ENCODE measurements at places on chromosomes 7 and 10. TPM values are rescaled to one million over a fixed set of nuclear protein-coding genes. Genes with fewer than 3 reads are reported as not detected.

- no peak for DNase-seq
These were observed 55.8 kb downstream of the CTBP2 start for GRCh38 chr10:125104559-125104958.

Gene GATA3
- 0.31 TPM for total RNA-seq

Gene CPA2
- 0.29 TPM for total RNA-seq

DNA sequence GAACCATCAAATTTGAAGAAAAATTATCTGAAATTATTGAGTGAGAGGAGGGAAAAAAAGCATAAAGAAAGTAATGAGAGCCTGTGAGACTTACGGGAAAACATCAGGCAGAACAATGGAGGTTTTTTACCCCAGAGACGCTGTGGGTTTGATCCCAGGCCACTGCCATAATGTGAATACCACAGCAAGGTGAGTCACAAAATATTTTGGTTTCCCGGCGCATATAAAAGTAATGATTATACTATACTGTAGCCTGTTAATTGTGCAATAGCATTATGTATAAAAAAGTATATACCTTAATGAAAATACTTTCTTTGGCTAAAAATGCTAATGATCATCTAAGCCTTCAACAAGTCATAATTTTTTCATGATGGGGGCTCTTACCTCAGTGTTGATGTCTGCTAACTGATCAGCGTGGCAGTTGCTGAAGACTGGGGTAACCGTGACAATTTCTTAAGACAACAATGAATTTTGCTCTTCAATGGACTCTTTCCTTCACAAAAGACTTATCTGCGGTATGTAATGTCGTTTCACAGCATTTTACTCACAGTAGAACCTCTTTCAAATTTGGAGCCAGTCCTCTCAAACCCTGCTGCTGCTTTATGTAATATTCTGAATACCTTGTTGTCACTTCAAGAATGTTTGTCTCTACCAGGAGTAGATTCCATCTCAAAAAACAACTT, 97.0 kb upstream of the FAM20C start:
- DNase-seq: no peak

Gene COL26A1
- 42.6 TPM for total RNA-seq

DNA sequence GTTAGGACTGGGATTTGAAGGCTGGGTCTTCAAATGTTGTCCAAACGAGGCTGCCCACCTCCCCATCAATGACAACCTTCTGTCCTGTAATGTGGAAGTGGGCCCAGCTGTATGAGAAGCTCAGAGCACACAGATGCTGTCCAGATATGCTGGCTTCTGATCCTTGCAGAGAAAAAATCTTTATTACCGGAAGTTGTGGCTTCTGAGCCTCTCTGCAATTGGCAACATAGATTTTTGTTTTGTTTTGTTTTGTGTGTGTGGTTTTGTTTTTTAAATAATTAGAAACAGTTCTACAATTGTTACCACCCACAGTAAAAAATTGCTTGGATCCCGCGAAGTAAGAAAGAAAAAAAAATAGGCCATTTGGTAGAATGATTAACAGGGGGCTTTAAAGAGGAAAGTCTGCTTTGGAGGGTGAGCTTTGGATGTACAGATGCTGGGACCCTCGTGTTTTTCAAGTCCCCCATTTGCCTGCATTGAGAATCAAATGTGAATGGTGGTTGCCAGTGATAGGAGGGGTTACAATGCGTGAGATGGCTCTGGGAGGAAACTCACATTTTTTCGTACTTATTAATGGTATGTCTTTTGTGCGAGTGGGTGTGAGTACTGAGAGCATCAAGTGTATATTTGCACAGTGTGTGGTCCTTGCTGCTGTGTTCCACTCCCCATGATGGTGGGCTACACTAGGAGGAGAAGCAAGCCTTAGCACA, 153.2 kb downstream of the TCF7L2 start:
- DNase-seq: no peak

- no peak for DNase-seq
These were observed 194.0 kb downstream of the TAX1BP1 start for GRCh38 chr7:27933671-27934565.

DNA sequence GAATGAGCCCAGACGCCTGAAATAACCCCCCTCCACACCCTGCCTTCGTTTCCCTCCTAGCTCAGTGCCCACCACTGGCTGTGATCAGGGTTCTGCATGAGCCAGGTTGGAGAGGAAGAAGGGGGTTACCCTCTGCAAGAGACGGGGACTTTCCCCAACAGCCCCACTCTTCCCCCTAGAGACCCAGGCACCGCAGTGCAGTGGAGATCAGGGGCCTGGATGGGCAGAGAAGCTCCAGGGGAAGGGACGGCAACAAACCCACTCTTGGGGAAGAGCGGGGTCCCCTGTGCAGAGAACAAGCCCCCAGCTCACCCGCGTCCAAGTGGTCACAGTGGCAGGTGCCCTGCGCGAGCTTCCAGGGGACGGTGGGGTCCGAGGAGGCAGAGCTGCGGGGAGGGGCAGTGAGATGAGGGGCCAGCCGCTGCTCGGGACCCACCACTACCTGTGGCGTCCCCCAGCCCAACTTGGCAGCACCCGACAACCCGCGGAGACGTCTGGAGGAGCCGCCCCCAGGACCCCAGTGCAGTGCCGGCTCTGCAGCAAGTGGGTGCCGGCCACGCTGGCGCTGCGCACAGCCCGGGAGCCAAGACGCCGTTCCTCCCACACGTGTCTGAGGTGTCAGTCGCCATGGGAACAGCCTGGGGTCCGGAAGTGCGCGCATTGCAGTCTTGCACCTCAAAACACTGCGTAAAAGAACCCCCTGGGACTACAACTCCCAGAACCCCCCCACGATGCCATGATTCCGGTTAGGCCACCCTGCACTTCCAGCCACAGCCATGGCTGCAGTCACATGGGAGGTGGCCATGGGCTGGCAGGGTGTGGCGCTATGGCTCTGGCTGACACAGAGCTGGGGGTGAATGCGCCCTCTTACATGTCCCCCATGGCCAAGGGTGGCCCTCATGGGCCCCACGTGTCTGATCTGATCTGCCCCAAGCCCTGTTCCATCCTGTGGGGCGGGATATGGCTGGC, 45.8 kb upstream of the WIPI2 start:
- DNase-seq: no peak

DNA sequence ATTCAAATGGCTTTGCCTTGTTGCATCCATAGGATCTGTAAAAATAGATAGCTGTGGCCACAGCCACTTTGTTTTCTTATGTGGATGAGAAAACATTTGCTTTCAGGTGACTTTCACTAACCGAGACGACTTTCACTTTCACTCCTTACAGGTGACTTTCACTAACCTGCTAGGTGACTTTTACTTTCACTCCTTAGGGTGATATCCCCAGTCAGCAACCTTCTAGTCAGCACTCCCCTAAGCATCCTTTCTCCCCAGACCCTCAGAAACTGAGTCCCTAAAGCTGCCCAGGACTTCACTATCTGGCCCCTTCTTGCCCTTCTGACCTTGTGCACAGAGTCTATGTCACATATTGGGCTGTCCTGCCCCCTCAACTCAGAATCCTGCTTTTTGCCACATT, 177.5 kb downstream of the RELN start:
- DNase-seq: no peak
